ENCODE measurements at places on chromosomes 7 and 10.

DNA sequence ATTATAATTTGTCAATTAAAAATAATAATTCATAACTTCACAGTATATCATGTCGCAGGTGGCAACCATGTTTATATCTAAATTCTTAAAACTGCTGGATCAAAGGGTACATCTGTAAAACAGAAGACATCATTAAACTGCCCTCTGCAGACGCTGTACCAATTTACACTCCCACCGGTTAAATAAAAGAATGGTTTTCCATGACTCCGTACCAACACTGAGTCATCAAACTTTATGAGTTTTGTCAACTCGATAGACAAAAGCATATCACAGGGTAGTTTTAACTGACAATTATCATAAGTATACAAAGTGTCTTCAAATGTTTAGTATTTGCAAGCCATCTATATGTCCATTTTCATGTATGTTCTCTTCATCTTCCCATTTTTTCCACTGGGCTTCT, 5.7 kb upstream of the GSTK1 start:
- no peak for DNase-seq
- H3K4me3 ChIP-seq: no peak overlapping the region
- H3K36me3 ChIP-seq: no peaks in the 10 kb centered on the region
- H3K4me1 ChIP-seq: peaks cover 10% of the 10 kb centered on the region
- H3K27ac ChIP-seq: no peak overlapping the region

- H3K4me1 ChIP-seq: peaks cover 11% of the 10 kb centered on the region
- H3K36me3 ChIP-seq: no peaks in the 10 kb centered on the region
- DNase-seq: no peak
- H3K4me3 ChIP-seq: no peak overlapping the region
Measured at GRCh38 chr7:1134951-1135350, 25.0 kb downstream of the ZFAND2A start.

DNA sequence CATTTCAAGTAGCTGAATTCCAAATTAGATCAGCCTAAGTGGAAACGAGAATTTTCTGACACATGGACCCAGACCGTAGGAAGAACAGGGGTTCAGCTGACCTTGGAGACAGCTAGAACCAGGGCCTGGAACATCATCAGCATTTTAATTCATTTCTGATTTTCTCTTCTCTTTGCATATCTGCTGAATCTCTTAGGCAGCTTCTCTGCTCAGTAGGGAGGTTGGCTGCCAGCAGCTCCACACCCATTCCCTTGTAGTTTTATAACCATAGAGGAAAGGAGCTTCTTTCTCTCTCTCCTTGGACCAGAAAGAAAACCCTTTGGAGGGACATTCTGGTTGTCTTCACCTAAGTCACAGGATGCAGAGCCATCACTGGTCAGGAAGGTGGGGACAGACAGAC, 36.0 kb downstream of the LMTK2 start:
- no peaks in the 10 kb centered on the region for H3K4me1 ChIP-seq
- no peak overlapping the region for H3K27ac ChIP-seq
- no peak for DNase-seq
- H3K27me3 ChIP-seq: no peaks in the 10 kb centered on the region
- no peaks in the 10 kb centered on the region for H3K36me3 ChIP-seq

DNA sequence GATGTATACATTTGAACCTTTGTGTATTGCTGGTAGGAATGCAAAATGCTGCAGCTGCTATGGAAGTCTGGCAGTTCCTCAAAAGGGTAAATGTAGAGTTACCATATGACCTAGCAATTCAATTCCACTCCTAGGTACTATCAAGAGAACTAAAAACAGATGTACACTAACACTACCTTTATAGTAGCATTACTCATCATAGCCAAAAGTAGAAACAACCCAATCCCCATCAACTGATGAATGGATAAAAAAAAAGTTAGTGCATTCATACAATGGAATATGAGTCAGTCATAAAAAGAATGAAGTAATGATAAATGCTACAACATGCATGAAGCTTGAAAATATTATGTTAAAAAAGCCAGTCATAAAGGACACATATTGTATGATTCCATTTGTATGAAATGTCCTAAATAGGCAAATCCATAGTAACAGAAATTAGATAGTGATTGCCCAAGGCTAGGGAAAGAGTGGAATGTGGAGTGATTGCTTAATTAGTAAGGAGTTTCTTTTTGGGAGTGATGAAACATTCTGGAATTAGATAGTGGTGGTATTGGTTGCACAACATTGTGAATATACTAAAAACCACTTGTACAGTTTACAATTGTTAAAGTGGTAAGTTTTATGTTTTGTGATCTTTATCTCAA, 96.4 kb upstream of the AOAH start:
- H3K36me3 ChIP-seq: no peaks in the 10 kb centered on the region
- no peaks in the 10 kb centered on the region for H3K4me1 ChIP-seq
- DNase-seq: no peak
- H3K27ac ChIP-seq: no peak overlapping the region

DNA sequence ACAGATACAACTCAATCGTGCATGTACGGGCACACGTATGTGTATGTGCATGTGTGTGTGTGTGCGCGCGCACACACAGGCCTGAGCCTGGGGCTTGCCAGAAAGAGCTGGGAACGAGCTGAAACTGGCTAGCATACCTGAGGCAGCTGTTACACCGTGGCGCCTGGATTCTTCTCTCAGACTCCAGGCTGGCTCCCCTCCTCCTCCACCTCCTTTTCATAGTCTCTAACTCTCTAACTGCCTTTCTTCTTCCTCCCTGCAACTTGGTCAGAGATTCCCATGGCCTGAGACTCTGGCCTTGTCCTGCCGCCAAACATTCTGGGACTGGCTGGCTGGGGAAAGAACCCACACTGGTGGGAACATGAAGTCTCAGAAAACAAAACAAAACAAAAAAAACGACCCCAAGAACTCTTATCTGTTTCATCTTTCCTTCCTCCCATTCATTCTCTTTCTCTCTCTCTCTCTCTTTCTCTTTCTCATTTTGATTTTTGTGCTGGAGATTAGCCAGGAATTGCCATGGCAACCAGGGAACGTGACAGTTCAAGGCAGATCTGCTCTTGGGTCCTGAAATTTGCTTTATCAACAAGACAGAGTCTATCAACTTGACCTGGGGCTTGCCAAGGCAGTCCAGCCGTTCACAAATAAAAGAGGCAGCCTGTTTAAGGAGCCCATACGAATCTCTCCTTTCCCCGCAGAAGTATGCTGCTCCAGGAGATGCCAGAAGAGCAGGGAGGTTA, 76.8 kb upstream of the SEM1 start:
- H3K36me3 ChIP-seq: no peaks in the 10 kb centered on the region
- H3K27ac ChIP-seq: no peak overlapping the region
- H3K4me1 ChIP-seq: no peaks in the 10 kb centered on the region
- H3K4me3 ChIP-seq: no peak overlapping the region
- no peak for DNase-seq

DNA sequence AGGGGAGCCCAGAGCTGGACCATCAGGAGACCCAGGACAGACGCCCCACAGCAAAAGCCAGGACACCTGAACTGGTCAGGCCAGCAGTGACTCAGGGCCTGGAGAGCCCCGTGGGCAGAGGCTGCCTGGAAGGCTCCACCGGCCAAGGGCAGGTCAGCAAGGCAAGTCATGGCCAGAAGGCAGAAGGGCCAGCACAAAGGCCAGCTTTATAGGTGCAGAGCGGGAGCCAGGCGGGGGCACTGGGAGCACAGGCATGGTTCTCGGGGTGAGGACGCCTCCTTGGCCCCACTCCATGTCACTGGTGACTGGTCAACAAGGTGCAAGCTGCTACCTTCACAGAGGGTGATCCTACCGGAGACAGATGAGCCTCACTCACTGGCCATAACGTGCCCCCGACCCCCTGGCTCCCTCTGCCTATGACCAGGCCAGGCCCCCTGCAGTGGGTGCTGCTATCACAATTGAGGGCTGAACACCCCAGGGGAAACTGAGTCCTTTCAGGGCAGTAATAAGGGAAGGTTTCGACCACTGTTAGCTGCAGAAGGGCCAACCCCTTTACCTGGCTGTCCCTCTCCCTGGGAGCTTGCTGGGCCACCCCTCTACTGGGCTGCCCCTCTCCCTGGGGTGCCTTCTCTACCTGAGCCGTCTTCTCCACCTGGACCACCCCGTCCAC, 317.4 kb downstream of the PTPRN2 start:
- no peak overlapping the region for H3K27ac ChIP-seq
- H3K4me1 ChIP-seq: no peaks in the 10 kb centered on the region
- H3K36me3 ChIP-seq: no peaks in the 10 kb centered on the region
- no peak overlapping the region for H3K4me3 ChIP-seq

DNA sequence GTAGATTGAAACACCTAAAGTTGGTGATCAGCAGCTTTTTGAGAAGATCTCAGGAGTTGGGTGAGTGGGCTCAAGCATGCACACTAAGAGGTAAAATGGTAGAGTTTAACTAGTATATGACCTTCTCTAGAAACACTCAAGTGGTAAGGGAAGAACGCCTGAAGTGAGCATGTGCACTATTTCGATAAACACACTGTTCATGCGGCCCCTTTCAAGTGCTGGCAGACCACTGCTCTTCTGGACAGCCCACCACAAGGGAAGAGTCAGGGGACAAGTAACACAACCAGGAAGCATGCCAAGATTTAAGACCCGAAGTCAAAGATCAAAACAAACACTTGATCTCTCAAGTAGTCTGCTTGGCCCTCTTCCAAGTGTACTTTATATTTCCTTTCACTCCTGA, 519.5 kb upstream of the ZWINT start:
- no peaks in the 10 kb centered on the region for H3K4me1 ChIP-seq
- DNase-seq: no peak
- no peak overlapping the region for H3K4me3 ChIP-seq
- no peaks in the 10 kb centered on the region for H3K27me3 ChIP-seq
- H3K36me3 ChIP-seq: no peaks in the 10 kb centered on the region

DNA sequence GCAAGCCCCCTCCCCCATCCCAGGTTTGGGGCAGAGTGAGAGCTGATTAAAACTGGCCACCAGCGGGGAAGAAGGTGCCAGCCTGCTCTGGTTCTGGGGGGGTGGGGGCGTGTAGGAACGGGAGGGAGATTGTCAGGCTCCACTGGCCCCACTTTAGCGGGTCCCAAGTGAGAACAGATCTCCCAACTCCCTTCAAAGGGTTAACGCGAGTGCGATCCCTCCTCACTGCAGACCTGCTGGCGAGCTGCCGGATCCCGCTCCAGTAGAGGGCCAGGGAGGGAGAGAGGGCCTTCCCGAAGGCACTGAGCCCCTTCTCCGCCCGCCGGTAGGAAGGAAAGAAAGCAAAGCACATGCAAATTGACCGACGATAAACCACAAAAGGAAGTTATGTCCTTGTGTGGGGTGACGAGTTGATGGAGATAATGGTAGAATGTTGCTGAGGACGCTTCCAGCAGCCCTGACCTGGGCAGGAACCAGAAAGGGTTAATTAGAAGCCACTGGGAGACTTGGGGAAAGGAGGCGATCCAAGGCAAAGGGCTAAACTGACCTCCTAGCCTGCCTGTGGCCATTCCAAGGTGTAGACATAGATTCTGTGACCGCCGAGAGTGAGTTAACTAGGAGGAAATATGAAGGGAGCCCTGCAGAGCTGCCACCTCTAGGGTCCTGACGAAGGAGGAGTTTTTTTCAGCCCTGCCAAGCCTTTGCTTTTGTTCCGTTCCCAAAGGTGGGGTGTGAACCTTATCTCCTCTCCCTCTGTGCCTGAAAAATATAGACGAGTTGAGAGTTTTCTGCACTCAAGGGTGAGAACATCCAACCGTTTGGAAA, 1.5 kb downstream of the NRG3 start:
- H3K27ac ChIP-seq: no peak overlapping the region
- peaks cover 43% of the 10 kb centered on the region for H3K27me3 ChIP-seq
- no peaks in the 10 kb centered on the region for H3K4me1 ChIP-seq
- no peaks in the 10 kb centered on the region for H3K36me3 ChIP-seq

- no peak for DNase-seq
- H3K27ac ChIP-seq: no peak overlapping the region
- peaks cover 23% of the 10 kb centered on the region for H3K36me3 ChIP-seq
- H3K27me3 ChIP-seq: no peaks in the 10 kb centered on the region
- H3K4me1 ChIP-seq: no peaks in the 10 kb centered on the region
- no peak overlapping the region for H3K4me3 ChIP-seq
Measured at GRCh38 chr10:68001539-68001938, 73.5 kb downstream of the HERC4 start.

DNA sequence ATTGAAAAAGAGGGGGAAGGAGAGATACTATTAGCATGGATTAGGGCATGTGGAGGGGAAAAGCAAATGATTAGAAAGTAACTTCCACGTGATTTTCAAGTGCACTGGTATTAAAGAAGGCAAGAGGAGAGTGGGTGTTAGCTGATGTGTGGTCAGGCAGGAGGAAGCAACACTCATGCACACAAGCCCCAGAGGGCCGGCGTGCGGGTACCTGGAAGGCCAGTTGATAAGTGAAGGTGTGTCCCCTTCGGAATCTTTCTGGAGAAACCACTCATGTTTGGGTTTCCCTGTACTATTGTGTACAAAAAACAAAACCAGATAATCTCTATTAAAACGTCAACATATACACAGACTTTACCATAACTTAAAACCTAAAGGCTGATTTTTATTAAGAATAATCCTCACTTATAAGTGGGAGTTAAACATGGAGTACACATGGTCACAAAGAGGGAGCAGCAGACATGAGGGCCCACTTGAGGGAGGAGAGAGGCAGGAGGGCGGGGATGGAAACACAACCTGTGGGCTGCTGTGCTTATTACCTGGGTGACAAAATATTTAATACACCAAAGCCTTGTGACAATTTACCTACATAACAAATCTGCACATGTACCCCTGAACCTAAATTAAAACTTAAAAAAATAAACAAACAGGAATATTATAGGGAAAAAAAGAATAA, 98.9 kb downstream of the SVIL start:
- H3K4me1 ChIP-seq: peaks cover 84% of the 10 kb centered on the region
- H3K27me3 ChIP-seq: no peaks in the 10 kb centered on the region
- peak overlapping the region; percentile 90 for H3K27ac ChIP-seq
- peak; percentile 10 for DNase-seq
- no peaks in the 10 kb centered on the region for H3K36me3 ChIP-seq
- no peak overlapping the region for H3K4me3 ChIP-seq

GRCh38 chr7:2151237-2151636, 81.5 kb downstream of the MAD1L1 start:
- no peaks in the 10 kb centered on the region for H3K36me3 ChIP-seq
- no peaks in the 10 kb centered on the region for H3K27me3 ChIP-seq
- no peak overlapping the region for H3K4me3 ChIP-seq
- H3K4me1 ChIP-seq: peaks cover 34% of the 10 kb centered on the region

GRCh38 chr7:152661479-152661878, 14.5 kb downstream of the XRCC2 start:
- peak; percentile 19 for DNase-seq
- no peak overlapping the region for H3K27ac ChIP-seq
- no peaks in the 10 kb centered on the region for H3K27me3 ChIP-seq
